ENCODE measurements at places on chromosomes 4 and X. TPM values are rescaled to one million over a fixed set of nuclear protein-coding genes. Genes with fewer than 3 reads are reported as not detected.

- no peak overlapping the region for H3K27ac ChIP-seq
- no peak for DNase-seq
- H3K4me1 ChIP-seq = no peaks in the 10 kb centered on the region
- H3K27me3 ChIP-seq = no peaks in the 10 kb centered on the region
Observed at GRCh38 chr4:18234108-18234507, 212.6 kb upstream of the LCORL start.

TBC1D9 gene
- total RNA-seq = 21.2 TPM

- no peaks in the 10 kb centered on the region for H3K4me1 ChIP-seq
- H3K27ac ChIP-seq = no peak overlapping the region
- no peak overlapping the region for H3K4me3 ChIP-seq
- no peak for DNase-seq
- H3K36me3 ChIP-seq = no peaks in the 10 kb centered on the region
- H3K27me3 ChIP-seq = no peaks in the 10 kb centered on the region
Observed at GRCh38 chrX:39678914-39679313, 418.8 kb downstream of the BCOR start.

- no peak overlapping the region for H3K4me3 ChIP-seq
- no peak for DNase-seq
- H3K36me3 ChIP-seq = no peaks in the 10 kb centered on the region
- H3K4me1 ChIP-seq = no peaks in the 10 kb centered on the region
- H3K27ac ChIP-seq = no peak overlapping the region
Observed at GRCh38 chr4:19193274-19193981, 1058.3 kb upstream of the SLIT2 start.

GRCh38 chrX:72100824-72101351 lies 30.8 kb downstream of the RTL5 start:
- no peaks in the 10 kb centered on the region for H3K27me3 ChIP-seq
- no peaks in the 10 kb centered on the region for H3K4me1 ChIP-seq
- H3K27ac ChIP-seq = no peak overlapping the region
- H3K4me3 ChIP-seq = no peak overlapping the region

IGSF1 gene
- total RNA-seq = 8.4 TPM

GRCh38 chrX:78514852-78515251 lies 144.3 kb downstream of the RTL3 start:
- no peak overlapping the region for H3K27ac ChIP-seq
- no peak overlapping the region for H3K4me3 ChIP-seq
- no peak for DNase-seq
- H3K4me1 ChIP-seq = no peaks in the 10 kb centered on the region
- no peaks in the 10 kb centered on the region for H3K27me3 ChIP-seq

SHROOM2 gene
- total RNA-seq = 2.0 TPM

DNA sequence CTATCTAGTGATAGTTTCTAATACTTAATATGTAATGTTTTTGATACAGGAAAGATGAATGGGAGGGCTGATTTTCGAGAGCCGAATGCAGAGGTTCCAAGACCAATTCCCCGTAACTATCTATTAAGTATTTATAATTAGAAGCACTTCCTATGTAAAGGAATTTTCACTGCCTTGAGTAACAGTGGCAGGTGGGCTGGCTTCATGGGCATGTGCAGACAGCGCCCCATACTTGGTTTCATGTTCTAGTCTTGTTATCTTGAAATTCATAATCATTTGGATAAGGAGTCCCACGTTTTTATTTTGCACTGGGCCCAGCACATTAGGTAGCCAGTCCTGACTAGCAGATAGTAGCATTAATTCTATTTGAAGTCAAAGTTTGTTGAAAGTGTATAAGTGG lies 1.7 kb downstream of the OCIAD1 start:
- peaks cover 19% of the 10 kb centered on the region for H3K36me3 ChIP-seq
- peaks cover 15% of the 10 kb centered on the region for H3K4me1 ChIP-seq
- no peak for DNase-seq
- H3K27me3 ChIP-seq = no peaks in the 10 kb centered on the region

GRCh38 chr4:8641256-8641655 lies 48.7 kb downstream of the CPZ start:
- H3K27ac ChIP-seq = no peak overlapping the region
- H3K4me1 ChIP-seq = no peaks in the 10 kb centered on the region
- H3K4me3 ChIP-seq = no peak overlapping the region
- H3K27me3 ChIP-seq = no peaks in the 10 kb centered on the region
- no peaks in the 10 kb centered on the region for H3K36me3 ChIP-seq

DNA sequence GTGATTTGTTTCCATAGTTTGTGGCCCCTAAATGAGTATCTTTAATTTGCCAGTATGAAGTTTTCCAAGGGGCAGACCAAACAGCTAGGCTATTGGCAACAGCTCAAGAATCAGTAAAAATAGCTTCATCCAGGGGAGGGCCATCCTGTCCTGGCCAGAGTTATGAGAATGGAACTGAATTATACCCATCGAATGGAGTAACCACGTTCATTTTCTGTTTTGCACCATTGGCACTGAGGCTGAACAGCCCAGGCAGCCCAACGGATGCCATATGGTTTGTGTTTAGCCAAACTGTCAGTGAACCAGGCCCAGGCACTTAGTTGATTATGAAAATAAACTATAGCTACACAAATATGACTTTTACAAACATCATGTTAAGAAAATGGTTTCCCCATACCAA lies 17.7 kb upstream of the ASB5 start:
- H3K36me3 ChIP-seq = no peaks in the 10 kb centered on the region
- no peak overlapping the region for H3K4me3 ChIP-seq
- no peaks in the 10 kb centered on the region for H3K4me1 ChIP-seq
- no peak overlapping the region for H3K27ac ChIP-seq

ZCCHC18 gene
- 0.49 TPM for total RNA-seq

FMR1NB gene
- not detected for total RNA-seq

DNA sequence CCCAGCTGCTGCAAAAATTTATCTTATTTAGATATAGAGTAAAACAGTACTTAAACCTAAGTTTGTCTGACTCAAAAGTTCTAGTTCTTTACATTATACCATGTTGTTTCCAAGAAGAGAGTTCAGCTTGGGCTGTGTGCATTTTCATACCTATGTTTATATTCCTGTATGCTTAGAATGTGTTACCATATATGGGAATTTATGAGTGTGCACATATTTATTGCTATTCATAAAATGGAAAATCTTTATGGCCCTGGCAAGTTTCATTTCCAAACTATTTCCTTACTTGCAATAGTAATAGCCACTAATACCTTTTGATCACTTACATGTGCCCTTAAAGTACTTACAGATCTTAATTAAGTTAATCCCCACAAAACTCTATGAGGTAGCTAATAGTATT lies 2.6 kb downstream of the HEPH start:
- peak overlapping the region; percentile 21 for H3K4me3 ChIP-seq
- no peaks in the 10 kb centered on the region for H3K36me3 ChIP-seq
- H3K27ac ChIP-seq = no peak overlapping the region
- H3K4me1 ChIP-seq = no peaks in the 10 kb centered on the region
- no peaks in the 10 kb centered on the region for H3K27me3 ChIP-seq
- no peak for DNase-seq

LETM1 gene
- total RNA-seq = 68.9 TPM

GRCh38 chr4:9762823-9763475 lies 18.5 kb upstream of the DRD5 start:
- H3K27ac ChIP-seq = no peak overlapping the region
- no peaks in the 10 kb centered on the region for H3K4me1 ChIP-seq
- H3K4me3 ChIP-seq = no peak overlapping the region
- no peaks in the 10 kb centered on the region for H3K27me3 ChIP-seq
- DNase-seq = no peak

CWH43 gene
- total RNA-seq = not detected

DNA sequence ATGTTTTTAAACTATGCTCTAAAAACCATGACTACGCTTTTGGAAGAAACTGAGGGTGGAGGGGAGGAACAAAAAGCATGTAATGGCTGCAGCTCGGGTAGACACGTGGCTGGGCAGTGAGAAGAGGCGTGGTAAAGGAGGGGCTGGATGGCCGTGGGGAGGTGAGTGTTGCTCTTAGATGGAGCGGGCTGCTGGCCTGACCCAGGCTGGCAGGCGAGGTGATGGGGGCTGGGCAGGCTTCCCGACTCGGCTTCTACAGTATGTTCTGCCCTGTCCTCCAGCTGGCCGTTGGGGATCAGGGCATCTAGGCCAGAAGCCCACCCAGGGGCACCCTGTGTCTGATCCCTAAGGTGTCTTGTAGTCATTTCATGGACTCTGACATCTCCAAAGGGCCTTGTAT lies 60.7 kb downstream of the EFHC2 start:
- no peaks in the 10 kb centered on the region for H3K36me3 ChIP-seq
- no peak for DNase-seq
- H3K4me3 ChIP-seq = no peak overlapping the region
- no peaks in the 10 kb centered on the region for H3K27me3 ChIP-seq
- no peaks in the 10 kb centered on the region for H3K4me1 ChIP-seq
- no peak overlapping the region for H3K27ac ChIP-seq

N4BP2 gene
- 10.9 TPM for total RNA-seq

ADH1B gene
- total RNA-seq = 1,169 TPM

SYNPO2 gene
- total RNA-seq = 264 TPM

DNA sequence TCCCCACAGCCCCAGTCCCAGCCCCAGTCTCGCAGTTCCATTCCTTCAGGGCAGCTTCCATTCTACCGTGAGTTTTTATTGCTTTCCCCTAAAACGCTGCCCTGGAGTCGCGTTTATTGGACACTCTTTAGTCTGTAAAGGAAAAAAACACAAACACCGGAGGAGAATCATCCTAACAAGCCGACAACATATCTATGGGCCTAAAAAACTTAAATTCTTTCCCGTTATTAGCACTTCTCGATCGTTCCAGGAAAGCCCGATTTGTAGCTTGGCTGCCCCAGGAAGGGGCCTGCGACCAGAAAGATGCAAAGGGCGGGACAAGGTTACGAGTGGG lies 178.5 kb downstream of the CBR4 start:
- peaks cover 30% of the 10 kb centered on the region for H3K4me1 ChIP-seq
- H3K36me3 ChIP-seq = no peaks in the 10 kb centered on the region
- no peaks in the 10 kb centered on the region for H3K27me3 ChIP-seq
- H3K27ac ChIP-seq = peak overlapping the region; percentile 94
- no peak for DNase-seq

SMR3A gene
- not detected for total RNA-seq

DNA sequence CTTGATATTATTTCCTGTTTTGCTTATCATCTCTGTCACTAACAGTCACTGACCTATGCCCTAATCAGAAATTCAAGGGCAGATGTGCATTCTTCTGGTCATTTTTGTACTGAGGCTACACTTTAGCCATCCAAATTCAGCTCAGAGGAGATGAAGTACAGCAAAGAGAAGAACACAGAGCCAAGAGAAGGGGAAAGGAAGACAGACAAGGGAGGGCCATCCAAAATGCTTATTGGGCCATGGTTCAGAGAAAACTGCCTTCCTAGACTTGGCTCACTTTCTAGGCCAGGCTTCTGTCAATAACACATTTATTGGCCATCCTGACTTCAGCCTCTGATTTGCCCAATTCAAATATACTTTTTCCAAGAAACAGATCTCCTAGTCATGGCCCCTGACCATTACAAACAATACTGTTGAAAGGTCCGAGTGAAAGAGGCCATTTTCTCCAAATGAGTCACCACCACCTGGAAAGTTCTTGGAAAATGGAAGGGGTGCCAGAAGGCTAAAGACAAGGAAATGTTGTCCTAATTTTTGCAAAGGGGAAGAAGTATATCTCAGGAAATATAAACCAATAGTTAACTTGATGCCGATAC lies 56.4 kb downstream of the DCX start:
- H3K27ac ChIP-seq = no peak overlapping the region
- no peak overlapping the region for H3K4me3 ChIP-seq
- peaks cover 14% of the 10 kb centered on the region for H3K4me1 ChIP-seq
- no peak for DNase-seq

ESX1 gene
- not detected for total RNA-seq

ACE2 gene
- 4.6 TPM for total RNA-seq

RHOXF1 gene
- total RNA-seq = not detected

All from thoracic aorta (tissue), 2 donors.